ENCODE measurements at places on chromosomes 4 and X.

GRCh38 chrX:119477812-119478232 lies 9.6 kb downstream of the SLC25A5 start:
- DNase-seq: peak; percentile 79

GRCh38 chr4:147732518-147733235 lies 789 bp downstream of the ARHGAP10 start:
- DNase-seq: peak; percentile 36

- peak; percentile 52 for DNase-seq
Measured at GRCh38 chrX:72685810-72686456, 28.2 kb downstream of the PHKA1 start.

DNA sequence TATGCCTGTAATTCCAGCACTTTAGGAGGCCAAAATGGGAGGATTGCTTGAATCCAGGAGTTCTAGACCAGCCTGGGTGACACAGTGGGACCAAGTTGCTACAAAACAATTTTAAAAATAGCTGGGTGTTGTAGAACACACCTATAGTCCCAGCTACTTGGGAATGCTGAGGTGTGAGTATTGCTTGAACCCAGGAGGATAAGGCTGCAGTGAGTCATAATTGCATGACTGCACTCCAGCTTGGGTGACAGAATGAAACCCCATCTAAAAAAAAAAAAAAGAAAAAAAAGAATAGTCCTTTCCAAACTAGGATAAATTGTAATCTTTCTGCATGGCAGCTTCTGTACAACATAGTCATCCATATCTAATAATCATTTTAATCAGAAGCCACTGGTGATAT lies 270.1 kb upstream of the INTU start:
- DNase-seq: no peak

DNA sequence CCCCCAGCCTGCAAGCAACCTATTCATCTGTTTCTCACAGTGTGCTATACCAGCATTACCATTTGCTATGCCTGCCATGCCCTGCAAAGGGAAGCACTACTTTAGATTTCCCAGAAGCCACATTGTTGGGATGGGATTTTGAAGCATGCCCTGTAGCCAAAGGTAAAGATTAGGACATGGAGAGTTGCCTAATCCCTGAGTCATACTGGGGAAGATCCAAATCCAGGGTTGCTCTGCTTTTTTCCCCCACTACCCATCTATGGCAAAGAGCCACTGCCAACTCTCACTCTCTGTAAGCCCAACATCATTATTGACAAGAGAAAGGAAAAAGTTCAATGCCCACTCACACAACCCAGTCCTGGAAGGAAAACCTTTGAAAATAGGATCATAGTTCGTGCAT lies 36.7 kb upstream of the TMEM164 start:
- DNase-seq: peak; percentile 0

DNA sequence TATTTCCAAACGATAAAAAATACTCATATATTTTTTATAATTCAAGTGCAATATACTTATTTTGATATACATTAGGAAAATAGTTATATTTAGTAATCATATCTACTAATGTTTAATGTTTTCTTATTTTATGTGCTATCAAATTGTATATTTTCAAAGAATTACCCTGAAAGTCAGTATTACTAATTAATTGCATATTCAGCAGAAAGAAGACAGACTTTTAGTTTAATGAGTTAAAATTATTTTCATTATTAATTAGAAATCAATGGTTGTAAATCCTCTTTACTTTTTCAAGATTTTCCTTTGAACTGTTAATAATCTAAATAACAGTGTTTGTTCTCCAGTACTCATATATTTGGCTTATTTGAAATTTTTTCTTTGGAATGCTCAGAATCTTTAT lies 181.3 kb upstream of the NDST4 start:
- no peak for DNase-seq

- DNase-seq: no peak
Measured at GRCh38 chrX:28229217-28229616, 248.0 kb upstream of the DCAF8L1 start.

GRCh38 chrX:44470816-44471215 lies 71.8 kb downstream of the FUNDC1 start:
- no peak for DNase-seq

DNA sequence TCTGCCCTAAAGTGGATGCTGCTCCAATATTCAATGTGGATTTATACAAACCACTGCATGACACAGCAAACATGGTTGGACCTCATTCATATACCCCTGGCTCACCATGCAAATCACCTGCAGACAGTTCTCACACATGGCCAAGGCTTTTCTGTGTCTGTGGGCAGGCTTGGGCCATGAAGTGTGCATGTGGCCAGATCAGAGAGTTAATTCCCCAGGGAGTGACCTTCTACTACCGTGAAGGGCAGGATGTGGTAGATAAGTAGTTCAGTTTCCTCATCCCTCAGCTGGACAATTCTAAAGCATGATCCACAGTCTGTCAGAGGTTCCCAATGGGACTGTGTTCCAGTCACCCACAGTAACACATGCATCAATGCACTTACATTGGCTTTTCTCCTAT lies 24.6 kb upstream of the BCLAF3 start:
- no peak for DNase-seq

- DNase-seq: peak; percentile 81
Measured at GRCh38 chr4:68368691-68369131, 18.8 kb upstream of the YTHDC1 start.

GRCh38 chrX:115690511-115691216 lies 129.7 kb downstream of the PLS3 start:
- DNase-seq: peak; percentile 73

DNA sequence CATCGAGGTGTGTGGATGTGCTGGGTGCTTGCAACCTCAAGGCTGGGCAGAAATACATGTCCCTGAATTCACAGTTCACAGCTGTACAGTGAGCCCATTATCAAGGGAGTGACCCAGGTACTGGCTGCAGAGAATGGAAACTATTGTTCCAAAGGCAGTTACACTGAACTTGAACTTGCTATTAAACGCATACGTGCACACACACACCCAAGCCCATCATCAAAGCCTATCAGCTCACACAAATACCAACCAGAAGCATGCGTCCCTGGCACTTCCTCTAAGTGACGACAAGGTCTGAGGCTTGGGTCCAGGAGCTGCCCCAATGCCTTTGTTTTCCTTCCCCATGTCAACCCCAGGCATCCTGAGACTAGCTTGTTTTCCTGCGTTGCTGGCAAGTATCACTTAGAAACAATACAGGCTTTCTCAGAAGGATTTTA lies 88.6 kb downstream of the IRF2 start:
- DNase-seq: no peak

GRCh38 chr4:185697488-185697887 lies 114.5 kb downstream of the SORBS2 start:
- DNase-seq: no peak

DNA sequence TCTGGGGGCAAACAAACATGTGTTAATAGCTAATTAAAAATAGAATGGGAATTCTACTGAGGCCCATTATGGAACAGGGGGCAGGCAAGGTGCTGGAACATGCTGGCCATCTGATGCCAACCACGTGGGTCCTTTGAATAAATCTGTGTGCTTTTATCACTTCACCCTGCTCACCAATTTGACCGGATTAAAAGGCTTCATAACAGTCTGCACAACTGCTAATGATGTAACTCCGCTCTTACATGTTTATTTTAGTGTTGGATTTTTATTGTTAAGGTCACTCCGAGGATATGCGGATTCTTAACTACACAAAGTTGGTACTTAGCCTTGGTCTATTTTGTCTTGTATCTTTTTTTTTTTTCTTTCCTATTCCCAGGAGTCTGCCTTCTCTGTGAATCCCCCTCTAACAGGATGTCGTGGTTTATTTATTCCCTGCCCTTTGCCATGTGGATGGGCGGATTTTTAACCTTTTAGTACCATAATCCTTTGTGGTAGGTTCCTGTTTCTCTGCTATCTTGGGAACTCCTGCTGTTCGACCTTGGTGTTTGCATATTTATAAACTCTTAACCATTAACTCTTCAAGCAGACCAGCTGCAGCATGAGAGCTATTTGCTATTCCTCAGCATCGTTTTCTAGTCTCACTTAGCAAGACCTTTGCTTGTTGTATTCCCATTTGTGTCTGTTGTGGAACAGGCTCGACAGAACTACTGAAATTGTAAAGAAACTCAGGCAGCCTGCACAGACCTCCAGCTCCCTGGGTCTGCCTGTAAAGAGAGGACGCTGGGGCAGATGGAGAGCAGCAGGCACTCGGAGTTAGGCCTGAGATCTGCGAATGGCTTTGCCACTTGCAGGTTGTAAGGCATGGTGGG lies 38.0 kb downstream of the TRIM2 start:
- DNase-seq: no peak

DNA sequence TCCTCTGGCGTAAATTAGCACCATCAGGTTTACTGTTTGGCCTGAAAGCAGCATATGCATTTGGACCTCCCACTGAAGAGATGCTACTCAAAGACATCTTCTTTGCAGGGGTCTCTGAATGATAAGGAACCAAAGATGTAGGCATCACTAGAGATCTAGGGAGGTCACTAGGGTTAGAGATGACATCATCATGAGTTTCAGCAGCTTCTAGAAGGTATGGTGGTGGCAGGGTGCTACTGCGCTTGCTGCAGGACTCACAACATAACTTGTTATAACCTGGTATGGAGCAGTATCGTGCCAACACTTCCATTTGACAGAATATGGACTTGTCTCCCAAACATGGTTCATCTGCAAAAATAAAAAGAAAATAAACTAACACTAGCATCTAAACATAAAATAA lies 251.6 kb downstream of the NPFFR2 start:
- DNase-seq: no peak

DNA sequence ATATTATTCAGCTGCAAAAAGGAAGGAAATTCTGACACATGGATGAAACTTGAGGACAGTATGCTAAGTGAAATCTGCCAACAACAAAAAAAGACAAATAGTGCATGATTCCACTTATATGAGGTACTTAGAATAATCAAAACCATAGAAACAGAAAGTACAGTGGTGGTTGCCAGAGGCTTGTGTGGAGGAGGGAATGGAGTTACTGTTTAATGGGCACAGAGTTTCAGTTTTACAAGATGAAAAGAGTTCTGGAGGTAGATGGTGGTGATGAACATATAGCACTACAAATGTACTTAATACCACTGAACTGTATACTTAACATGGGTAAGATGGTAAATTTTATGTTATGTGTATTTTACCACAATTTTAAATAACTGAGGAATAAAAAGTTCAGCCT lies 212.0 kb upstream of the KLF3 start:
- DNase-seq: no peak
